ENCODE measurements at places on chromosomes 11 and 22.

DNA sequence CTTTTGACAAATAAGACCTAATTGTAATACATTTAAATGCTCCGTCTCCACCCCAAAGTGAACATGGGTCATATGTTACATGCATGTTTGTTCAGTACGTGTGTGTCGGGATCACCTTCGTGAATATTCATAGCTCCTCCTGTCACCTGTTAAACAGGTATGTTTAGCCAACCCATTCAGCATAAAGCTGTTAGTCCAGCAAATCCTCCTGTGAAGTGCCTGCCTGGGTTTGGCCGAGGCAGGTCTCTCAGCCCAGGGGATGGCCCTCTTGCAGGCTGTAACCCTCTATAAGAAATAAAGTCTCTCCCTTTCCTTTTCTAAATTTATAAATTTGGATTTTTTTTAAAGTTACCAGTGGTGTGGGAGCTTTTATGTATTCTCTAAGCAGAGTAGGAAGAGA is 38.9 kb upstream of the NTM start:
- DNase-seq = no peak

- DNase-seq = no peak
These were observed 64.9 kb downstream of the COMMD9 start for GRCh38 chr11:36224209-36224882.

GRCh38 chr11:123603666-123604065 is 50.8 kb downstream of the SCN3B start:
- no peak for DNase-seq

GRCh38 chr11:7072401-7073028 is 16.3 kb upstream of the RBMXL2 start:
- no peak for DNase-seq

GRCh38 chr22:19522190-19522880 is 1.9 kb downstream of the CLDN5 start:
- no peak for DNase-seq

DNA sequence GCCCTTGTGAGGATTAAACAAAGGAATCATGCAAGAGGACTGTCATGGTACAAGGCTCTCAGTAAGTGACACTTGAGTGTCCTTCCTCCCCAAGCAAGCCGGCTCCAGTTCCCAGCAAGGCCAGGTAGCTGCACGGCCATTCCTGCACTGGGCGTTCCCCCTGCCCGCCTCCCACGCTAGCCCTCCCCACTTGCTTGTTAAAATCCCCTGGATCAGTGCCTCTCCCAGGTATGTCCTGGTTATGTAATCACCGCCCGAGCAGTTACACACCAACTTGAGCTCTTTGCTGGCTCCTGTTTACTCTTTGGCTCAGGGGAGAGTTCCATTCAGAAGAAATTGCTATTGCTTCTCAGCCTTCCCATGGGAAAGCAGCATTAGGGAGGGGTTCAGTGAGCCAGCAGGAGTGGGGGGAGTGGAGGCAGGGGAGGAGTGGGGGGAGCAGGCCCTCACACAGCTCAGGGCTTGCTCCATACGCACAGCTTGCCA is 19.4 kb upstream of the MYEOV start:
- no peak for DNase-seq

DNA sequence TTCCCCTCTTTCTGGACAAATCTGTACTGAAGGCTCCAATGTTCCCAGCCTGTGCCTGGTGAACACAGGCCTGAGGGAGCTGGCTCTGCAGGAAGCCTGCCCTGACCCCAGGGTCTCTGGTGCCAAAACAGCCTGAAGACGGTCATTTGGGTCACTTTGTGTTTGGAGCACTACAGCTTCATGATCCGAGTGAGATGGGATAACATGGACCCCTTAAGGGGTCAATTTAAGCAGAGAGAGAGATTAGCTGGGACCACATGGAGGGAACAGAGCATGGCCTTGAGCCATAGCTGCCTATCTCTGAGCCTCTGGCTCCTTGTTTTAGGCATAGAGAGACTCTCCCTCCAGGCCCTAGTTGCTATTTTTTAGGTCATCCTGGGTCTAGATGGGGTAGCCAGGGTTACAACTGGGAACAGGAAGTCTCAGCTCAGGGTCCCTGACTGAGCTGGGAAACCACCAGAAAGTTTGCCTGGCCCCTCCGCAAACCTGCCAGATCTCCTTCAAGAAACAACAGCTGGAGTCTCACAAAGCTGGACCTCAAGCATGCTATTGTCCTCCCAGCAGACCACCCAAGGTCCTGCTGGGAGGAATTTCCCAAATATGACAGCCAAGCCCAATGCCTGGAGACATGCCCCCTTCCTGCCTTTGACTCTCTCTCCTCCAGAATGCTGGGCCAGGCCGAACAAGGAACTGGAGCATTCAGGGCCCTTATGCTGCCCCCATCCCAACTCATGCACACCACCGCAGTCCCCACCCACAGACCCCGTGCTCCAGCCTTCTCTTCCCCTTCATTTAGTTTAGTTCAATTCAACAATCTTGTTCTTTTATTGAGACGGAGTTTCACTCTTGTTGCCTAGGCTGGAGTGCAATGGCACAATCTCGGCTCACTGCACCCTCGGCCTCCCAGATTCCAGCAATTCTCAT is 4.0 kb downstream of the SLCO2B1 start:
- DNase-seq = no peak

GRCh38 chr11:116517584-116517983 is 255.2 kb downstream of the BUD13 start:
- no peak for DNase-seq
